NCI-H1930 (cell line): ENCODE measurements at places on chromosomes 12 and 14.

DNA sequence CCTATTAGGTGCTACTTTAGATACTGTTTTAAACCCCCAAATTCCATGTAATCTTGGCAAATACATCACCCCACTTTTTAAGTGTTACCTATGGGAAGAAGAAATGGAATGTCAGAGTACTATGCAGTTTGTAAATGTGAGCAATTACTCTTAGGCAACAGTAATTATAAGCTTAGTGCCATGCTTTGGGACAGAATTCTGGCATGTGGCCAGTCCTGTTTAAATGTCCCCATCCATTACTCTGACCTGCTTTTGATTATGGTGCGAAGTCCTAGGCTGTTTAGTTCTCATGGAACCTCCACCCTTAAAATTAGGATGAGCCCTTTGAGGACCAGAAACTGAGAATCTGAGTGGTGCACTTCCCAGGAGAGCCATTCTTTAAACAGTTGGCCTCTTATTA is 321.4 kb upstream of the RGS6 start:
- DNase-seq, result no peak

DNA sequence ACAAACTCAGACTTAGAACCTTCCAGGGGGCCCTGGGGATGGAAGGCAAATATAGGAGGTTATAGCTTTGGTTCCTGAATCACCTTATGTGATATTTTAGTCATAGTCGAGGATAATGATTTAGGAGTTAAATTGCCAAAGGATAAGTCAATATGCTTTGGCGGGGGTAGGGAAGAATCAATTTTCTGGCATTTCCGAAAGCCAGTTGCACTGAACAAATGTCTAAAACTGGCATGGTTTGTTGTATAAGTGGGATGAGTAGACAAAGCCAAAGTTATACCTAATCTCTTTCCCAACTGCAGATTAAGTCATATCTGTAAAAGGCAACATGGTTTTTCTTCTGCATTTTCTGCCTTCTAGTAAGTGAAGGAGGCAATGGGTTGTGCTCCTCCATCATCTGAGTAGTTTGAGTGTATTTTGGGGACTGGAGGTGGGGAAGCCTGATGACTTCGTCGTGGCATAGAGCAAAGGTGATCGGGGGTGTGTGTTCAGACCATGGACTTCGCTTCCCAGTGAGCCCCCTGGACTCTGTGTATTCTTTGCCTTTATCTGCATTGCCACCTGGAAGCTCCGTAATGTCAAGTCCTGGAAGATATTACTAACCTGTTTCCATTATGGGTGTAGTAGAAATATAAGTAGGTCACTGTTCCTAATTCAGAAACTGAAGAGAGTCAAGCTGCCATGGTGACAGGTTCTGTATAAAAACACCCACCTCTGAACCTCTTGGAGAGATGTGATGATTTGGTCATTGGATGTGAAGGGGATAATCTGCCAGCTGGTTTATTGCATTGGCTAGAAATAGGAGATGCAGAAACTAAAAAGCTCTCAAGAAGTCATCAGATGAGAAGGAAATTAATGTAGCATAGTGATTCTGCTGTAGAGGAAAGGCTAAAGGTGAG is 24.5 kb downstream of the PPFIBP1 start:
- DNase-seq, result no peak

GRCh38 chr12:14505626-14506596 is 61.8 kb downstream of the PLBD1 start:
- DNase-seq, result no peak

DNA sequence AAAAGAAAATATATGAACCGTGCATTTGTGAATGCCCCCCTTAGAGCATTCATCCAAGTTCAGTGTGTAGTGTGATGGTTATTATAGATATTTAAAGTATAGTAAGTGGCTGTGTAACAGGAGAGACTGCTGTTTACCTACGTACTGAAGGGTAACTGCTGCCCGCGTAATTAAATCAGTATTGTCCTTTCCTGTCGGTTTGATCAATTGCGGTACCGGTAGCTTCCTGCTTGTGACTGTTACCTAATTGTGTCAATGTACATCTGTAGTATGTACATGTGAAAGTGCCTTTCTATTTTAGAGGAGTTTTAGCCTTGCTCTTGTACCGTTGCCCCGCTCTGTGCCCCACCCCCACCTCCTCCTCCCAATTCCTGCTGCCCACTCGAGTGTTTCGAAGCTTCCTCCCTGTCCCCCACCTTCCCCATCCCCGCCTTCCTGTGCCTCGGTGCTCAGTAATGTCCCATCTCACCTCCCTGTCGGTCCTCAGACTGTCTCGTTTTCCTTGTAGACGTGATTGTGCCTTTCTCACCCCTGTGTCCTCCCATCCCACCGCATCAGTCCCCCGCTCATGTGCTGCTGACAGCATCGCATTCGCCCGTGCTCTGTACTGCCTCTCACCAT is 75.0 kb downstream of the KICS2 start:
- DNase-seq, result no peak

- no peak for DNase-seq
These were observed 179.6 kb downstream of the TMX1 start for GRCh38 chr14:51419685-51420084.

DNA sequence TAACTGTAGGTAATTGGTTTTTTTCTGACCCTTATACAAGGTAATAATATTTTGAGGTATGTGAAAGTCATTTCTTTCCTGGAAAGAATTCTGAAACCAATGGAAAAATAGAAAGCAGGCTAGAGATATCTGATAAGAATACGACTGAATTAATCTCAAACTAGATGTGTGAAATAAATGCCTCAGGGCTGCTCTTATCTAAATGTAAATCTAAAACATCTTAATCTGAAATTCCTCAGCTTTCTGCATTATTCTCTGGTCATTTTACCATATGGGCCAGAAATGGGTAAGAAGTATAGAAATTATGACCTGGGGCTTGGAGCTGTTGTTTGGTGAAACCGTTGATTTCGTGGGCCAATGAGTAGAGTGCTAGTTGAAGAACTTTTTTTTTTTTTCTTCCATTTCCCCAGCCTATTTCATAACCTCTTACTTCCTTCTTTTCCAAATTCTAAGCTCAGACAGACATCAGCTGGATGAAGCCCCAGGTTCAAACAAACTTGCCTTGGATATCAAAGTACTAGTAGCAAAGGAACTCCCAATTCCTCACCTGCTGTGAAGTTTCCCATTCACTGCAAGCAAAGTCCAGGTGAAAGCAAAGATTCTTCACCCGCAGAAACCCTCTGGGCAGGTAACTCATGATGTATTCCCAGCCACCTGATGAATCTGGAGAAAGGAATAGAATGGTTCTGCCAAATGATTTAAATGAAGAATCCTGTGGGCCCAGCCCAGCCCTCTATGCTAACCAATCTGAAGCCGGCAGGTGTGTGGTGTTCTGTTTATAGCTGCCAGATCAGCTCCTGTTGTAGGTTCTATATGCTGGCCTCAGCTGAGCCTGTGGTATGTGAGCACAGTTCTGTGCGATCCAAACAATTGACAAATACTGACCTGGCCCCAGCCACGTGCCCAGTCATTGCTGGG is 9.7 kb upstream of the FOS start:
- DNase-seq, result no peak

GRCh38 chr14:54478636-54479215 is 10.1 kb downstream of the GMFB start:
- DNase-seq, result no peak

DNA sequence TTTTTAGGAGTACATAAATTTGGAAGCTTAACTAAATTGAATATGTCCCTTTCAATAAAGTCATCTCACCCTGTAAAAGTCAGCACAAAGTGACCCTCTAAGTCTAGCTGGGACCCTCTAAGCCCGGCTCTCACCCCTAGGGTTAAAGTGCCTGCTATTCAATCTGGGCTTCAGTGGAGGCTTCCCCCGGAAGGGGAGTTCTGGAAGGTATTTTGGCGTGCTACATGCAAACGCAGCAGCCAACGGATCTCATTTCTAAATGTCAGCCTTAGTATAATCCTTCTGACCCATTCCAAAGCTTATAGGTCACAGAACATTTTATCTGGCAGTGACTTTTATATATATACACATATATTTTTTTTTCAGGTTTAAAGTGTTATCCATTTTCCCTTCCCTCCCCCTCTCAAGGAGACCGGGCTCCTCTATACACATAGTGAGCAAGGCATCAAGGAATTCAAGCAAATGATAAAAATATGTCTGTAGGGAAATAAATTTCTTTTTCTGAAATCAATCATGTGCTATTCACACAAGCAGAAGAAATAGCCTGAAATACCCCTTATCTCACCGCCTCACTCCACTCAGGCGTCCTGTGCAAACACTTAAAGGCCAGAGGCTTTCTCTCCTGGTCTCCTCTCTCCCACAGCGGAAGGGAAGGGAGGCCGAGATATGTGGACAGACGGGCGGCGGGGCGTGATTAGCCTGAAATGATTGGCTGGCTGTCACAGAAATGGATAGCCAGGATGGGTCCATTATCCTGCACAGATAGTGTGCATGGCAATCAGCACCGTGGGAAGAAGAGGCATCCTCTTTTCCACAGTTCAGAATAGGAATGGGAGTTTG is 301.7 kb downstream of the GALC start:
- DNase-seq, result no peak

DNA sequence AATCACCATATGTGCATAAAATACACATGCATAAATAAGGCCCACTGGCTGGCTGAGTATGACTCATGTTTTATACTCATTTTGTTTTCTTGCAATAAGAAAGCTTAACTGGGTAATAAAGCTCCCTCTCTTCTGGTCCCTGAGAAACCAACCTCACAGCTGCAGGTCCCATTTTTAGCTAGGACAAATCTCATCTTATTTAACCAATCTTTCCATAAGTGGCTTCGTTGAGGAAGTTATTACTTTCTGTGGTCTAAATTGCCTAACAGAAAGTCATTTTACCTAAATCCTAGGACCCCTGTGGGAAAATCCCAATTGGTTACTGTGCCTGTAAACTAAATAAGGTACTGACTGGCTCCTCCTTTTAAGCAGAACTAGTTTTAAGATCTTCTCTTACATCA is 232.8 kb upstream of the FBXO33 start:
- no peak for DNase-seq

DNA sequence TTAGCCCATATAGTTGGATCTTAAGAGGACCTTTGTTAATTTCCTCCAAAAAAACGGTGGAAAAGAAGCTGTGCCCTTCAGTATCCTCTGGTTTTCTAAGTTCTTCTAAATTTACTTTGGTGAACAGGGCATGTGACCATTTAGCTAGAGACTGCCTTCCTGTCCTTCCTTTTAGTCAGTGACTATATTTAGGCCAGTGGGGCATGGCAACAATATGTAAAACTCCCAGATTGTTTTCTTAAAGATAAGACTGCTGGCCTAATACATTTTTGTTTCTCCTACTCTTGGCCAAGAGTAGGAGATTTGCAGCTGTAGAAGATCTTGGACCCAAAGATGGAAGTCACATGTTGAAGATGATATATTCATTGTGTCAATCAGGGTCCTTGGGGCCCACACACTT is 325.1 kb upstream of the DCN start:
- DNase-seq, result no peak

- no peak for DNase-seq
These were observed 30.1 kb downstream of the ANAPC7 start for GRCh38 chr12:110373425-110373824.

- DNase-seq, result no peak
These were observed 24.4 kb downstream of the SLC8B1 start for GRCh38 chr12:113310489-113310888.

DNA sequence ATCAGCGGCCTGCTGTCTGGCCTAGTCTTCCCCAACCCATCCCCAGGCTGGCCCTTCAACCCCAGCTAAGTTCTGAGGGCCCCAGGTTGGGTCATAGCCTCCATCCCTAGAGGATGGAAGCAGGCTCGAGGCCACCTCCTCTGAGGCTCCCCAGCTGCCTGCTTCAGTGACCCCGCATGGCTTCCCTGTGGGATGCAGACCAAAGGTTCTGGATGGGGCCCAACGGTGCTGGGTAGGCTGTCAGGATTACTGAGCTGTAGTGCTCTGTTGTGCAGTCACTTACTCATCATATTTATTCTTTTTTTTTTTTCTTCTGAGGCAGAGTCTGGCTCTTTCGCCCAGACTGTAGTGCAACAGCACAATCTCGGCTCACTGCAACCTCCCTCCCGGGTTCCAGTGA is 92.0 kb downstream of the IRF2BPL start:
- no peak for DNase-seq

GRCh38 chr14:99296517-99296916 is 24.5 kb upstream of the BCL11B start:
- DNase-seq, result no peak

DNA sequence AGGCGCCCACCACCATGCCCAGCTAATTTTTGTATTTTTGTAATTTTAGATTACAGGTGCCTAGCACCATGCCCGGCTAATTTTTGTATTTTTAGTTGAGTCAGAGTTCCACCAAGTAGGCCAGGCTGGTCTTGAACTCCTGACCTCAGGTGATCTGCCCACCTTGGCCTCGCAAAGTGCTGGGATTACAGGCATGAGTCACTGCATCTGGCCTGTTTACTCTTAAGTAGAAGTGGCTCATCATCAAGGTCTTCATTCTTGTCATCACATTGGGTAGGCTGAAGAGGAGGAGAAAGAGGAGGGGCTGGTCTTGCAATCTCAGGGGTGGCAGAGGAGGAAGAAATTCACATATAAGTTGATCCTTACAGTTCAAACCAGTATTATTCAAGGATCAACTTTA is 152.4 kb upstream of the ATP2B1 start:
- no peak for DNase-seq

DNA sequence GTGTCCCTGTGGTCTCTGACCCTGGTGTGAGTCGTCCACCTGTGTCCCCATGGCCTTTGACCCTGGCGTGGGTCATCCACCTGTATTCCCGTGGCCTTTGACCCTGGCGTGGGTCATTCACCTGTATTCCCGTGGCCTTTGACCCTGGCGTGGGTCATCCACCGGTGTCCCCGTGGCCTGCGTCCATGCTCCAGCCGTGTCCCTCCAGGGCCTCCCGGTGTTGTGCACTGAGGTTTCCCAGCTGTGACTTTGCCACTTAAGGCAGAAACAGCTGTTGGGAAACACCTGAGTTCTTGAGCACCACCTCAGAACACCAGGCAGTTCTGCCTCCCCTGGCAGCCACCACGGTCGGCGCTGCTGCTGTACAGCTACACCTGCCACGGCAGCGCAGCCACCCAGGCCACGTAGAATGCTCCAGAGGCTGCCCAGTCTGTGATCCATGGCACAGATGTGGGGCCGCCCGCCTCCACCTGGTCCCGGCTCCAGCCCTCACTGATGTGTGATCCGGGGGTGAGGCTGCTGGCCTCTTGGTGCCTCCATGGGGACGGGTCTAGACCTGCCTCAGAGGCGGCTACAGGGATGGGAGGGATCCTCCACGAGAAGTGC is 69.1 kb upstream of the GALNT9 start:
- DNase-seq, result no peak

GRCh38 chr12:12338527-12339168 is 11.4 kb downstream of the MANSC1 start:
- DNase-seq, result no peak

DNA sequence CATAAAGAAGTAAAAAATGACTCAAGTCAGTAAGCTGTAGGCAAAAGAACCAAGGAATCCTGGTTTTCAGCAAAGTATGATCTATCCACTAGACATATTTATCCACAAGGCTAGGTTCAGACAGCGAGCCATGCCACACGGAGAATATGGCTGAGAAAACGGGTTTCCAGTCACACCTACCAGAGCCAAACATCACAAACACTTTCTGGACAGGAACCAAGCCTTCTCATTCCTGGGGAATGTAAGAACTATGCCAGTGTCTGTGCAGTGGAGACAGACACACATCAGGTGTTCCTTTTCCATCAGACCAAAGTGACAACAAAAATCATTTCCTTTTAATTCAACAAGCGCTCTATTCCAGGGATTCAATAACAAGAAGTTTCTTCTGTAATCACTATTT is 41.1 kb downstream of the AREL1 start:
- DNase-seq, result no peak
